Activated naive CD4-positive, alpha-beta T cell treated with Interleukin-2 at 50 U/mL for 16 hours (primary cell): ENCODE measurements at places on chromosomes 5 and 9.

GRCh38 chr5:62938927-62939326 is 360.3 kb downstream of the LRRC70 start:
- no peak for DNase-seq

DNA sequence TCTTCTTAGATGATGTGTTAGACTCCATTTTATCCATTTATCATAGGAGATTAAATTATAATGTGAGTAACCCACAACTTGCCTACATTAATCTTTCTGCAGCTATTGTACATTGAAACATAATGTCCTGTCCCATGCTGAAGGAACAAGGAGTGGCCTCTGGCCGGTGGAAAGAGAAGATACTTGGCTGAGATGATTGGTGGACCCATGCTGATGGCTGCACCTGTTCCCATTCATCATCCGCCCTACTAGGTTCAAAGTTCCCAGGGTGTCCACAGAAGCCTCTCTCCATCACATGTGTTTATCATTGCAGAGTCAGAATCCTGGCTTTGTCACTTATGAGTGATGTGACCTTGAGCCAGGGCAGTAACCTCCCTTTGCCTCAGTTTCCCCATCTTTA is 24.7 kb downstream of the FBXL7 start:
- DNase-seq, result no peak

DNA sequence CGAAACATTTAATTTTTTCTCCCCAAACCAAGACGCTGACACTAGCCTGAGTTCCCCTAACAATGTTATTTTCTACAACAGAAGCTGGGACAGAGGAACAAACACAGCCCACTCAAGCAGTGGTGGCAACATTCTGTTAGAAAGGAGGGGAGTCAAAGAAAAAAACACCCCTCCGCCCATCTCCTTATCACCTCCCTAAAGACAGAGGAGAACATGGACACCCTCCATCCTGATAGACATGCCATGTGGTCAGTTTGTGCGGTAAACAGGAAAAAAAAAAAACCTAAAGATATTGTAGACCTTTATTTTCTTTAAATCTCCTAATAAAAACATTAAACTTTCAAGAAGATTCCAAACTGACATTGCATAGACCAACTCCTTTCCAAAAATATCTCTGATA is 2.9 kb upstream of the DPM2 start:
- no peak for DNase-seq

DNA sequence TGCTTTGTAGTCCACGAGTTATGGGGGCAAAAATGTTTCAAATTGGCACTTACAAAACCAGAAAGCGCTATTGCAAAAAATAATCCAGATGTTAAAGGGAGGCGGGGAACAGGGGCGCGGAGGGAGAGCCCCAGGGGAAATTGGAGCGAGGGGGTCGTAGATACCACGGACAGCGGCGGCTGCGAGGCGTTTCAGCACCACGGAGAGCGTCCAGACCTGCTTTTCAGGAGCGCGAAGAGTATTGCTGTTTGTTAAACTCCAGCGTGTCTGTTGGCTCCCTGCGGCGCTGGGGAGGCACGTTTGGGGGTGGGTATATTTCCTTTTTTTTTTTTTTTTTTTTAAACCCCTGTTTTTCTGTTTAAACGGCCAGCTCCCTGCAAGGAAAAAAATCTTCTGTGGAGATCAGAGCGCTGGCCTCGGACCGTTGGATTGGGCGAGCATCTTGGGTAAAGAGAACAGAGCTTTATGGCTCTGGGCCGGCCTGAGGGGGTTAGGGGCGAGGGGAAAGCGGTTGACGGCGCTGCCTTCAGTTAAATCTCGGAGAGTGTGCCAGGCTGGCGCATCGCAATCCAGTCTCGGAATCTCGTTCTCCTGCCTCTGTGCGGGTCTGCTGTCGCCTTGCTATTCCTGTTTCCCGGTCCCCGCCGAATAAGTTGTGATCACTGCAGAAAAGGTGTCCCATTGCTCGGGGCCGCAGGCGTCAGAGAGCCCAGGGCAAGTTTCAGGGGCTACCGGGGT is at the start of gene GLRA1:
Gene GLRA1, minus strand, starts transcription at position 288 of the 738 bp plus-strand sequence. CDS start 302 bp downstream, outside the sequence.
- peak; percentile 46 for DNase-seq

- DNase-seq, result no peak
Measured at GRCh38 chr5:17089690-17090089, 127.7 kb upstream of the BASP1 start.

- DNase-seq, result no peak
Measured at GRCh38 chr9:115900698-115901097, 252.9 kb upstream of the PAPPA start.

GRCh38 chr5:59178482-59178881 is 595.6 kb downstream of the RAB3C start:
- DNase-seq, result no peak

GRCh38 chr5:53476531-53477480 is 3.6 kb upstream of the FST start:
- DNase-seq, result no peak

DNA sequence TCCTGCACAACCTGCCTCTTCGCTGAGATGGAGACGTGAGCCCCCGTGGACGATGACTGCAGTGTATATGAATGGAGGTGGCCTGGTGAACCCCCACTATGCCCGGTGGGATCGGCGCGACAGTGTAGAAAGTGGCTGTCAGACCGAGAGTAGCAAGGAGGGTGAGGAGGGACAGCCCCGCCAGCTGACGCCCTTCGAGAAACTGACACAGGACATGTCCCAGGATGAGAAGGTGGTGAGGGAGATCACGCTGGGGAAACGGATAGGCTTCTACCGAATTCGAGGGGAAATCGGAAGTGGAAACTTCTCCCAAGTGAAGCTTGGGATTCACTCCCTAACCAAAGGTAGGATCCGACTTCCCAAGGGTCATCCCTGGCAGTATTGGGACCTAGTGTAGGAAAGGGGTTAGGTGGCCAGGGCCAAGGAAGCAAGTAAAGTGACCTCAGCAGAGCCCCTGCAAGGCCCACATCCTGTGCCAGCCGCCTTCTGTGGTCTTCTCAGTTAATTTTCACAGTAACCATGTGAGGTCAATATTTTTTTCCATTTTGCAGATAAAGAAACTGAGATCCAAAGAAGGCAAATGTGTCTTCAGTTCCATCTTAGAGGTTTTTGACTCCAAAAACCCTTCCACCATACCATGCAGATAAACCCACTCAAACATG is 53.8 kb downstream of the NIM1K start:
- DNase-seq, result no peak

GRCh38 chr5:5383461-5383860 is 39.0 kb upstream of the ICE1 start:
- no peak for DNase-seq

GRCh38 chr5:91175708-91176107 is 207.4 kb downstream of the ARRDC3 start:
- DNase-seq, result no peak

DNA sequence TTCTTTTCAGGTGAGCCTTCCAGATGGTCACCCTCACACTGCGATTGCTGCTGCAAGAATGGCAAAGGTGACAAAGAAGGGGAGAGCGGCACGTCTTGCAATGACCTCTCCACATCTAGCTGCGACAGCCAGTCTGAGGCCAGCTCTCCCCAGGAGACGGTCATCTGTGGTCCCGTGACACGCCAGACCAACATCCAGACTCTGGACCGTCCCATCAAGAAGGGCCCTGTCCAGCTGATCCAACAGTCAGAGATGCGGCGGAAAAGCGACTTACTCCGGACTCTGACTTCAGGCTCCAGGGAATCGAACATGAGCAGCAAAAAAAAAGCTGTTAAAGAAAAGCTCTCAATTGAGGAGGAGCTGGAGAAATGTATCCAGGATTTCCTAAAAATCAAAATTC is 303.0 kb downstream of the KCTD16 start:
- no peak for DNase-seq

- no peak for DNase-seq
Measured at GRCh38 chr5:150055326-150056074, 30.9 kb downstream of the CSF1R start.

- DNase-seq, result peak; percentile 8
Measured at GRCh38 chr9:33676746-33677505, 118.4 kb upstream of the PRSS3 start.

DNA sequence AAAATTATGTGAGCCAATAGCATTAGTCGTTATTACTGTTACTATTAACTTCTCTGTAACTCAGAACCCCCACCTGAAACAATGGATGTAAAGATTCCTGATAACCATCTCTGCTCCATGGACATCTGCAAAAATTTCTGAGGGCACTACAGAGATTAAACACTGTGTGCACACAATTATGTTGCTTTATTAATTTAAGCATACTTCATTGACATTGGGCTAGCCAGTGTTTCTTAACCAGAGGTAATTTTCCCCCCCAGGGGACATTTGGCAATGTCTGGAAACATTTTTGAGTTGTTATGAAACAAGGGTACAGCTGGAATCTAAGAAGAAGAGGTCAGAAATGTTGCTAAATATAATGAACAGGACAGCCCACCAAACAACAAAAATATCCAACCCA is 19.3 kb downstream of the SLIT3 start:
- DNase-seq, result no peak

DNA sequence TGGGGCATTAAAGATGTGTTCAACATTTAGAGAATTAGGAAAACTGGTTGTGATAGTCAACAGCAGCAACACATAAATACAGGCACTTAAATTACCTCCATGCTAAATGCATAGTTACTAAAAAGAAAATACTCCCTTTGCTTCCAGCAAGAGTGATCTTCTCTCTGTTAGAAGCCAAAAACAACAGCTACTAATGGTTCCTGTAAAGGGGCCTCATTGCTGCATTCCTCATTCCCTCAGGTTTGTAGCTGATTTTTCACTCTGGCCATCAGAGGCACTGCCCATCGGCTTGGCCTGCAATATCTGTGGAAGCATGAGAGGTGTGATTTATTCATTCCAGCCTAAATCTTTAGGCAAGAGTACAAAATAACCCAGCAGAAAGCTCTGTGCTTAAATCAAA is 466.0 kb upstream of the ADAMTS16 start:
- DNase-seq, result no peak

GRCh38 chr9:107213080-107213479 is 70.0 kb upstream of the RAD23B start:
- no peak for DNase-seq

DNA sequence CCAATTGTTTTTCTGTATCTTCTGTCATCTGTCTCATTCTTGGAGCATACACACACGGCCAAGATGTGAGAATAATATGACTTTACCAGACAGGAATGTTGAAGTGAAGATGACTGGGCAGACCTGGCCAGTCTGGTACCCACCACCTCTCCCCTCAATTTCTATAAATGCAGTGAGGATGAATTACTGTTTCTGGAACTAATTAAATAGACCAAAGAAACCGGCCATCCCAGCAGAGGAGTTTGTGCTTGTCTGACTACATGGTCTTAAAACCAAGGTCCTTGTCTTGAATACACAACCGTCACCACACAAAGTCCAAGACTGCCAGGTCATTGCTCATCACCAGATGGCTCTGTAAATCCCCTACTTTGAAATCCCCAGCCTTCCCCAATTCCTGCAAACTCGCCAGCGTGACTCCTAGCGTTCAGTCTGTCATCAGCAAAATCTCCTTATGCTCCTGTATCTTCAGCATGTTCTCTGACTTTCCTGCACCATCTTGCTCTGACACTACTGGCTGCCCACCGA is 147.2 kb downstream of the PDE4D start:
- DNase-seq, result no peak

GRCh38 chr5:157610990-157611389 is 35.4 kb upstream of the ADAM19 start:
- no peak for DNase-seq

DNA sequence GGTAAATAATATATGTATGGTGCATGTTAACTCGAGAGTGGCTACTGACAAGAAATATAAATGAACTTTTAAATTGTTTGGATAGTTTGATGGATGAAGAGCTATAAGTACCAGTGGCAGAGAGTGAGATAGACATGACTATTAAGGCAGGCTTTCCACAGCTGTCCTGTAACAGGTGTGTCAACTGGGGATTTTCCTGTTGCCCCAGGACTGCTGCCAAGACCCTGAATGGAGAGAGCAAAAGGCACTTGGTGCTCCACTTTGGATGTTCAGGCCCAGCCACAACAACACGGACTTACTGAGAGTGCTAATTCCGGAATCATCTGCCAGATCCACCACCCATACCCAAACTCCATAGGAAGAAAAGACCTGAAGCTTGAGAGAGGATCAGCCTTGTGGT is 215.1 kb downstream of the SEC61B start:
- DNase-seq, result no peak

DNA sequence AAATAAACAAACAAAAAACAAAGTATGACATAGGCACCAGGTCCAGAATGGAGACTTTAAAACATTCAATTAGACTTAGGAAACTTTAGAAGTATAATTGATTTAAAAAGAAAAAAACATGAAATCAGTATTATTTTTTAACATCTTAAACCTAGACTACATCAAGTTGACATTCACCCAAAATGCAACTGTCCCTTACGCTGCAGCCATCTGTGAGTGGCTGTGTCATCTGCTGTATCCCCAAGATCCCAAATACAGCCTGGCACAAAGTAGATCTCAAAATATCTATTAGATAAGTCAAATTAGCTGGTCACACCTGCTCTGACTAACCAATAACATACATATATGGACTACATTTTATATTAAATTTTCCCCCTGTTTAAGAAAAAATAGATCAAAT is 7.8 kb downstream of the TTLL11 start:
- DNase-seq, result no peak

DNA sequence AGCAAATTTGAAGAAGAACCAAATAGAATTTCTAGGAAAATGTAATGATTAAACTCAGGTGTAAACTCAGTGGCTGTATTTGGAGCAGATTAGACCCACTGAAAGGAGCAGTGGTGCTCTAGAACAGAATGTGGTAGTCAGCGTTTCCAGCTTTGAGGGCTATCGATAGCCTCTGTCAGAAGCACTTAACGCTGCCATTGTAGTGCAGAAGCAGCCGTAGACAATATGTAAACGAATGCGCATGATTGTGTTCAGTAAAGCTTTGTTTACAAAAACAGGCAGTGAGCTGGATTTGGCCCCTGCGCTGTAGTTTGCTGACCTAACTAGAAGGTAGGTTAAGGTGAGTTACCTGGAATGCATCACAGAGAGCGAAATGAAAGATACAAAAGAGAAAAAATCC is 72.0 kb downstream of the FAM78A start:
- DNase-seq, result no peak

GRCh38 chr5:111694133-111694532 is 62.9 kb downstream of the NREP start:
- DNase-seq, result no peak

- no peak for DNase-seq
Measured at GRCh38 chr9:82021198-82021597, 32.6 kb downstream of the SPATA31D1 start.

GRCh38 chr5:80917631-80918030 is 42.5 kb upstream of the RASGRF2 start:
- DNase-seq, result no peak
